CD8-positive, alpha-beta T cell (primary cell): ENCODE measurements at places on chromosomes 7 and 10. TPM values are rescaled to one million over a fixed set of nuclear protein-coding genes. Genes with fewer than 3 reads are reported as not detected.

Gene BMI1
- 50.3 TPM for total RNA-seq

Gene NUTM2A
- 0.25 TPM for total RNA-seq

GRCh38 chr10:107692072-107692471 is 527.6 kb upstream of the SORCS1 start:
- DNase-seq, result no peak

Gene SMKR1
- total RNA-seq, result 0.68 TPM

GRCh38 chr10:32943395-32943794 is 14.6 kb downstream of the ITGB1 start:
- DNase-seq, result no peak

Gene PNLIPRP2
- total RNA-seq, result not detected

GRCh38 chr7:44149571-44150465 is 8.7 kb upstream of the MYL7 start:
- DNase-seq, result no peak

Gene GHRHR
- total RNA-seq, result not detected

Gene IRF5
- total RNA-seq, result 0.79 TPM

Gene VENTX
- total RNA-seq, result not detected

Gene BEND7
- not detected for total RNA-seq

GRCh38 chr10:95214369-95214768 is 20.3 kb downstream of the ACSM6 start:
- DNase-seq, result no peak

DNA sequence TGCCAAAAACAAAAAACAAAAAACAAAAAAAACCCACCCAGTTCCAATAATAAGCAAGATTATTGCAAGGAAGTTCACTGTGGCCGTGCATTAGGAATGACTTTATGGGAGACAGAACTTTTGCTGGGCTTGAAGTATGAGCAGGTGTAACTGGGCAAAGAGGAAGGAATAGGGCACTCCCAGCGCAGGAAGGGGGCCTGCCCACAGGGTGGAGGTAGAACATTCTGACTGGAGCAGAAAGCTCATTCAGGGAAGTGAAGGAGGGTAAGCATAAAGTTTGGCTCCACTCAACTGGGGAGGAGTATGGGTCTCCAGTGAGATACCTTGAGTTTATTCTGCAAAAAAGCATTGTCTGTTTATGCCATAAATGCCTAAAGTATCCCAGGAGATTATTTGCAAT is 42.1 kb upstream of the WIPF3 start:
- no peak for DNase-seq

Gene CXCL12
- not detected for total RNA-seq
